Central memory CD8-positive, alpha-beta T cell (primary cell): ENCODE measurements at places on chromosomes 6 and 20.

DNA sequence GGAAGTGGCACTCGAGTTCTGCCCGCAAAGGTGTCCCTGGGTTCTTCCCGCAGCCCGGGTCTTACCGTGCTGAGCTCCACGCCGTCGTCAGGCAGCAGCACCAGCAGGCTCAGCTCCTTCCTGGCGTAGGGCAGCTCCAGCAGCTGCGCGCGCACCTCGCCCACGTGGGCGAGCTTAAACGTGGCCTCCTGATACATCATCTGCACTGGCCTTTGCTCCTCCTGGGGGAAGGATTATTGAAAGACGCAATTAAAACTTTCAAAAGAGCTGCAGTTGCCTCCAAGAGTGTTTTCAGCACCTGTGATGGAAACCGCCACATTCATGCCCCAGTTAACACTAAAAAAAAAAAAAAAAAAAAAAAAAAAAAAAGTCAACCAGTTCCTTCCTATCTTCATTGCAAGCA is 11.3 kb downstream of the SERPINB9 start:
- DNase-seq = peak; percentile 29
- peaks cover 80% of the 10 kb centered on the region for H3K36me3 ChIP-seq
- peaks cover 53% of the 10 kb centered on the region for H3K4me1 ChIP-seq
- peak overlapping the region; percentile 13 for H3K4me3 ChIP-seq
- H3K27ac ChIP-seq = peak overlapping the region; percentile 74
- no peaks in the 10 kb centered on the region for H3K27me3 ChIP-seq

- H3K36me3 ChIP-seq = no peaks in the 10 kb centered on the region
- DNase-seq = no peak
- no peak overlapping the region for H3K27ac ChIP-seq
- no peaks in the 10 kb centered on the region for H3K4me1 ChIP-seq
These were observed 17.2 kb upstream of the PCK1 start for GRCh38 chr20:57543754-57544153.

DNA sequence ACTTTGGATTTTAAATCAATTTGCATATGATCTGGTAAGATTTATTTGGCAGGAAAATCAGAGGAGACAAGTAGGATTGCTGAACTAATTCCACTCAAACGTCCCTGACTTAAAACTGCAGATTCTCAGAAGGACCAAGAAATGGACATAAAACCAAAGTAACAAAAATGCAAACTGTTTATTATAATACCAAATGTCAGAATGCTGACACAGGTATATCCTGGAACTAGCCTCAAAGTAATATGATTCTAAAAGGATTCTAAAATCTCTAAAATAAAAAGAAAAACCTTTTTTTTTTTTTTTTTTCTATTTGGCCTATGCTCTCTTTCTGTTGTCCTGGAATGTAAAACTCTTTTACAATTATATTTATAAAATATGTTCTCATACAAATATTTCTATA is 74.4 kb upstream of the BTBD3 start:
- H3K36me3 ChIP-seq = no peaks in the 10 kb centered on the region
- no peak for DNase-seq
- H3K27ac ChIP-seq = no peak overlapping the region
- no peaks in the 10 kb centered on the region for H3K4me1 ChIP-seq

- no peaks in the 10 kb centered on the region for H3K4me1 ChIP-seq
- H3K27me3 ChIP-seq = no peaks in the 10 kb centered on the region
- no peak overlapping the region for H3K27ac ChIP-seq
- no peaks in the 10 kb centered on the region for H3K36me3 ChIP-seq
- H3K4me3 ChIP-seq = no peak overlapping the region
- DNase-seq = no peak
These were observed 45.2 kb upstream of the GFRAL start for GRCh38 chr6:55282115-55282514.

- no peak overlapping the region for H3K27ac ChIP-seq
- H3K36me3 ChIP-seq = peaks cover 2% of the 10 kb centered on the region
- DNase-seq = no peak
- H3K27me3 ChIP-seq = no peaks in the 10 kb centered on the region
These were observed 24.8 kb downstream of the FUCA2 start for GRCh38 chr6:143486752-143487151.

DNA sequence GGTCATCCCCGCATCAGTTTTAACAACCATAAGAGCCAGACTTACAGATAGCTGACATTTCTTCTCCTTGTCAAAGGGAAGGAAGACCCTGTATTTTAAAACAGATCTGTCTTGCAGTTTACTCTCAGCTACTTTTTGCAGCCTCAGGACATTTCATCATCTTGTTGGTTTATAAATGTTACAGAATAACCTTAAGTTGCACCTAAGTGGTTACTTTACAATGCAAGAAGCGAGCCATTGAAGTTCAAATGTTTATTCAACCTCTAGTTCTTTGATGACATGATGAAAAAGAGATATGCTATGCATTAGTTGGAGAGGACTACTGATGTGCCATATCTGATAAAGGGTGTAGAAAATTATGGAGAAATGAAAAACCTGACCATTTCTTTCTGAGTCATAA is 187.9 kb upstream of the COL21A1 start:
- no peaks in the 10 kb centered on the region for H3K4me1 ChIP-seq
- no peaks in the 10 kb centered on the region for H3K27me3 ChIP-seq
- no peaks in the 10 kb centered on the region for H3K36me3 ChIP-seq
- no peak for DNase-seq

- H3K27me3 ChIP-seq = no peaks in the 10 kb centered on the region
- no peak overlapping the region for H3K4me3 ChIP-seq
- peaks cover 4% of the 10 kb centered on the region for H3K36me3 ChIP-seq
- DNase-seq = no peak
- H3K27ac ChIP-seq = no peak overlapping the region
- peaks cover 36% of the 10 kb centered on the region for H3K4me1 ChIP-seq
These were observed 20.4 kb downstream of the DSTN start for GRCh38 chr20:17590245-17590644.

DNA sequence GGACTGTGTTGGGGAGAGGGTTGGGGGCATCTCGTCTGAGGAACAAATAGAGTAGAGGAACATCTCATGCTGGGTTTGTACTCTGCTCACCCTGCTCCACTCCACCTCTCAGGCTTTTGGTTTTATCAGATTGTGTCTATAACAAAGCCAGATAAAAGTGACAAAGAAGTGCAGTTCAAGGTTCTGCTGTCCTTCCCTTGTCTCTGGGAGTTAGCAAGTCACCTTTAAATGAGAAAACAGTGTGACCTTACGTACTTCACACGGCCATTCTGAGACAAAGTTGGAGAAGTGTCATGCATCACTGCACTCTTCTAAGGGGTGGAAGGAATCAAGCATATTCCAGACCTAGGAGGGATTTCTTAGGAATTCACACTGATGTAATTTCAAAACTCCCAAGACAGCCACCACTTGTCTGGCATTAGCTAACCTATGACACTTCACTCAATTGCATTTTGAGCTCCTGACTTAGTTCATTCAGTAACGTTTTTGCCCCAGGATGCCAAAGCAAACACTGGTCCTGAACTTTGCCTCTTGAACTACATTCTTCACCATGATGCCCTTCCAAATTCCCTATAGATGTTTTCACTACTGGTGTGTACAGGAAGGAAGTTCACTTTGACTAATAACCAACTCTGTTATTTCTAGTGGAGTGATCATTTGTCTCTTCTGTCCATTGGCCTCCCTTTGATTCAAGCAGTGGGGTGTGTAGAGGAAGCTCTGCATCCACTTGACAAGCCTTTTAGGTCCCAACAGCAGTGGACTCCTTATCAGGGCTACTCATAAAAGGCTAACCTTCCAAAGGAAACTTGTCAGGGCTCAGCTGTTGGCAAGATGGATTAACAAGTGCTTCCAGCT is 647.6 kb upstream of the FLRT3 start:
- H3K4me1 ChIP-seq = no peaks in the 10 kb centered on the region
- no peak overlapping the region for H3K27ac ChIP-seq
- H3K36me3 ChIP-seq = no peaks in the 10 kb centered on the region
- no peak for DNase-seq
- no peaks in the 10 kb centered on the region for H3K27me3 ChIP-seq

DNA sequence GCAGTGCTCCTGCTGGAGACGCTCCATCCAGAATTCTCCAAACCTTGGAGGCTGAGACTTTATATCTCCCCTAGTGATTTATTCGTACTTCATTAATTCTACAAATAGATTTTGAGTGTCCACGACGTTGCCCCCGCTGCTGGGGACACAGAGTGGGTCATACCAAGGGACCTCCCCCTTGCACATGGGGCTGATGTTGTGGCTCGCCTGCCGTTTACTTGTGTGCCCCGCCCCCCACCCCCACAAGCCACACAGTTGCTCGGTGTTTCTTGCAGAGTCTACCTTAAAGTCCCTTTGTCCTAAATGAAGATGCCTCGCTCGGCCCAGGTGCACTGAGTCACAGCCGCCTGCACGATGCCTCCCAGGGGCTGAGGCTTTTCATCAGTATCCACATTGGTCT is 20.3 kb upstream of the SMOC2 start:
- no peak overlapping the region for H3K27ac ChIP-seq
- H3K36me3 ChIP-seq = no peaks in the 10 kb centered on the region
- H3K27me3 ChIP-seq = no peaks in the 10 kb centered on the region
- no peak overlapping the region for H3K4me3 ChIP-seq

GRCh38 chr6:14598017-14598864 is 480.7 kb downstream of the CD83 start:
- H3K4me1 ChIP-seq = no peaks in the 10 kb centered on the region
- no peak overlapping the region for H3K4me3 ChIP-seq
- H3K27ac ChIP-seq = no peak overlapping the region
- H3K27me3 ChIP-seq = no peaks in the 10 kb centered on the region
